ENCODE measurements at places on chromosomes 2 and 18. TPM values are rescaled to one million over a fixed set of nuclear protein-coding genes. Genes with fewer than 3 reads are reported as not detected.

The ALPG gene
- 218 TPM for total RNA-seq

The SLC4A3 gene
- 5.0 TPM for total RNA-seq

The INO80D gene
- 2.7 TPM for total RNA-seq

The CNGA3 gene
- total RNA-seq = not detected

The IHH gene
- total RNA-seq = not detected

The VIL1 gene
- total RNA-seq = not detected

The CHST9 gene
- not detected for total RNA-seq
